ENCODE measurements at places on chromosomes 2 and 18. TPM values are rescaled to one million over a fixed set of nuclear protein-coding genes. Genes with fewer than 3 reads are reported as not detected.

DNA sequence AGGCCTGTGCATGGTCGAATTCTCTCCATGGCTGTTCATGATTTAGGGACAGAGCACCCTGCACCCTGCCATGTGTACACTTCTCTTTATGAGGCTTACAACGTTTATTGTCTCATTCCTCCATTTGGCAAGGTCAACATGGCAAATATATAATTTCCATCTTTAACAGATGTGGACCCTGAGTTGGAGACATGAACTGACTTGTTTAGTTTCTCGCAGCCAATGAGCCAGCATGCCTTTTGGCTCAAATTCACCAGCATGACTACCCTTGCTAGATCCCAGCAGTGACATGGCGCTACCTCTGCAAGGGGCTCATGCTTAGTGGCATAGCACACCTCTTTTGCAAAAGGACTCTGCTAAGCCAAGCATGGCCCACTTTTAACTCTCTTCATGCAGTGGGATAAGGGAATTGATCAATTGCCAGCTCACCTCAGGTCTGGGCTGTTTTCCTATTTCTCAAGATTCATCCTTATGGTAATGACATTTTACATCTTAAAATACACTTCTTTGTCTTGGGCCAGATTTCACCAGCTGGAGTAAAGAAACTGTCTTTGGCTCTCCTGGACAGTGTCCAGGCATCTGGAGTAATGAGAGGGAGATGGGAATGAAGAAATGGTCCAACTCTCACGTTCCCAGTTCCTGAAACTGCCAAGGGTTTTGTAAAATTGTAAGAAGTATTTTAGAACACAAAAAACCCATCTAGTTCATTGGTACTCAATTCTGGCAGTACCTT, 159.5 kb downstream of the SETBP1 start:
- peaks cover 20% of the 10 kb centered on the region for H3K4me1 ChIP-seq
- H3K36me3 ChIP-seq: no peaks in the 10 kb centered on the region
- no peak for DNase-seq

DNA sequence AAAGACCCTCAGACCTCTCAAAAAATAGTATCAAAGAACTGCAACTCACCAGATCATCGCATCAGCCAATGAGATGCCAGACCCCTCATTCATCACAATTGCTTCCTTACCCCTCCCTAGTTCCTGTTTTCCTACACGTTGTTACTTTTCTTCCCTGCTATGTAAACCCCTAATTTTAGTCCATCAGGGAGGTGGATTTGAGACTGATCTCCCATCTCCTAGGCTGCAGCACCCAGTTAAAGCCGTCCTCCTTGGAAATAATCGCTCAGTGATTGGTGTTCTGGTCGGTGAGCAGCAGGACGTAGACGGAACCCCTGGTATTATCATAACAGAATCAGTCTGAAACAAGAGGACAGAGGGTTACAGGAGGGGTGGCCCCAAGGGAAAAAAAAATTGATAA, 44.0 kb upstream of the MAP4K4 start:
- H3K4me1 ChIP-seq: peaks cover 25% of the 10 kb centered on the region
- H3K4me3 ChIP-seq: no peak overlapping the region
- no peak overlapping the region for H3K27ac ChIP-seq
- DNase-seq: no peak
- H3K27me3 ChIP-seq: no peaks in the 10 kb centered on the region

- no peaks in the 10 kb centered on the region for H3K36me3 ChIP-seq
- H3K27me3 ChIP-seq: no peaks in the 10 kb centered on the region
- H3K4me3 ChIP-seq: no peak overlapping the region
- H3K27ac ChIP-seq: no peak overlapping the region
- no peaks in the 10 kb centered on the region for H3K4me1 ChIP-seq
Observed at GRCh38 chr2:202418027-202418426, 41.9 kb downstream of the BMPR2 start.

DNA sequence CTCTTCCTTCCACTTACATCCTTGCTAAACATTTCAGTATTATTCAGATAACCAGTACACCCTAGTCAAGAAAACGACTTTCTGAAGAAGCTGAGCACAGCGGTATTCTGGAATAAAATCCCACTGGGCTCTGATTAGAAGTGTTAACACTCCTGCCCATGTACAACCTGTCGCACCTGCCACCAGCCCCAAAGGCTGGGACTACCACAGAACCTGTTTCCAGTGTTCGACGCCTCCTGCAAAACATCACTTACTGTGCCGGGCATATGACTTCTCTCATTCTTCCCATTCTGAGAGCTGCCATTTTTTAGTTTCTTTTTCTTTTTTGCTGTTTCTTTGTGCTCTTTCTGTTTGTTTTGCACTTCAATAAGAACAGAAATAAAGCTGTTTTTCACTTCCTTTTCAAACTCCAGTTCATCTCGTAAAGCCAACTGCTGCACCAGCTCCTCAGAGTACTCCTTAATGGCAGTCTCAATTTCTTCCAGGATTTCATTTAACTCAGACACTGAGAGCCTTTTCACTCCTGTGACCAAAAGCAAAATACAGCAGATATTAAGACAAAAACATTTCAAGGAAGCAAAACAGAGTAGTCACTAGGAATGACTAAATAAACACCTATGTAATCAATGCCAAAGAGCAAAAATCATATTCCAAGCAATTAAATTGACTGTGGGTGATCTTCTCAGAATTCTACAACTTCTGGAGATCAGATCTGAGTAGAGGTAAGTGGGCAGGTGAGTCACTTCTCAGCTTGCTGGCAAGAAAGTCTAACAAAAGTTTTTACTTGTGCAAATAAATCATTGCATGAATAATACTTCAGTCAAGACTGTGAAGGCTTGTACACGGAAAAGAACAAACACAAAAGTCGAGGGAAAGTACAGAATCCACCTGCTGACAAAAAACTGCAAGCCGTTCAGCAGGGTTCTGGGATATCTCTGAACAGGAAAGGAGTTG, 19.3 kb downstream of the FEZ2 start:
- H3K4me3 ChIP-seq: peak overlapping the region; percentile 45
- H3K36me3 ChIP-seq: peaks cover 16% of the 10 kb centered on the region
- H3K27me3 ChIP-seq: no peaks in the 10 kb centered on the region
- peaks cover 15% of the 10 kb centered on the region for H3K4me1 ChIP-seq
- no peak for DNase-seq
- peak overlapping the region; percentile 89 for H3K27ac ChIP-seq

DNA sequence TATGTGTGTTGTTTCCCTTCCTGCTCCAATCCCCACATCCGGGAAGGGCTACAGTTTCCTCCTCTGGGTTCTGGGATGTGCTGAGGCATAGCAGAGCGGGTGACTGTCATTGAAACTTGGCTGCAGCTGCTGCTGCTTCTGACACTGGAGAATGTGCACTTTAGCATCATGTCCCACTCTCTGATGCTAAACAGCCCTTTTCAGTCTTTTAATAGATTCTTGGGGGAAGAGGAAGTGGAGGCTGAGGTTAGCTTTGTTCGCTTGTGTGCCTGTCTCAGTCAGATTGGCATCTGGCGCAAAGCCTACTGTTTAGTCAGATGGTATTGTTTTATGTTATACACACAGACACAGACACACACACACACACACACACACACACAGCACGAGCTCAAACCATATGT, 136.5 kb upstream of the RND3 start:
- H3K36me3 ChIP-seq: no peaks in the 10 kb centered on the region
- no peak overlapping the region for H3K27ac ChIP-seq
- H3K4me3 ChIP-seq: no peak overlapping the region
- no peaks in the 10 kb centered on the region for H3K4me1 ChIP-seq
- no peak for DNase-seq
- peaks cover 4% of the 10 kb centered on the region for H3K27me3 ChIP-seq

DNA sequence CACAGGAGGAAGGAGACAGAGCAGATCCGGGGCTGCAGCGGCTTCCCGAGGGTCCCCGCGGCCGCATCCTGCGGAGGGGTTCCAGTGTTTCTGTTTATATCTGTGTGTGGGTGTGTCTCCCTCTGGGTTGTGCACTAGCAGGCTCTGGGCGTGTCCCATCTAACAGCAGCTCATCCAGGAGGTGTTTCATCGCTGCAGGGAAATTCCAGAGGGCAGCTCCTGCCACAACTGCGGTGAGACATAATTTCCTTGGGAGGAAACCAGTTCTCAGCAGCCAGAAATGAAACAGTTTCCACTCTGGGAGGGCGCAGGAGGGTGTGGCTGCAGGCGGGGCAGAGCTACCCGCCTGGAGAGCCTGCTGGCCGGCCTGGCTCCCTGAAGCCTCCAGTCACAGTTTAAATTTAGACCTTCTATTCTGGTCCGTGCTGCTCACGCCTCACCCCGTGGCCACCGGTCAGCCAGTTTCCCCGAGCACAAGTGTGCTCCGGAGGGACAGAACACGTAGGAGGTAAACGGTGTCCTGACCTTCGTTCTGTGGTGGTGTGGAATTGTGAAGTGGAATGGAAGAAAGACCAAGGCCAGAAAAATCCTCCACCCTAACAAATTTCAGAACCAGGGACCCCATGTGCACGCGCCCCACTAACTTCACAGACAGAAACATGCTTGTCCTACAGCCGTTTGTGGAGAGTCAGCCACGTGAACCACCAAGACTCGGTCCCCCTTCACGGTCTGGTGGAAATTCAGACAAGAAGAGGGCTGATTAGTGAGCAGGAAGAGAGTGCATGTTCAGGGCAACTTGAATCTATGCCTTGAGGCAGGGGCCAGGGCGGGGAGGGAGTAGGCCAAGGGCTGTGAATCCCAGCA, 50.2 kb downstream of the TEX44 start:
- peak; percentile 60 for DNase-seq
- no peaks in the 10 kb centered on the region for H3K27me3 ChIP-seq
- no peaks in the 10 kb centered on the region for H3K36me3 ChIP-seq

GRCh38 chr18:808086-808485, 4.0 kb downstream of the YES1 start:
- H3K4me3 ChIP-seq: peak overlapping the region; percentile 76
- H3K36me3 ChIP-seq: peaks cover 8% of the 10 kb centered on the region
- DNase-seq: no peak

DNA sequence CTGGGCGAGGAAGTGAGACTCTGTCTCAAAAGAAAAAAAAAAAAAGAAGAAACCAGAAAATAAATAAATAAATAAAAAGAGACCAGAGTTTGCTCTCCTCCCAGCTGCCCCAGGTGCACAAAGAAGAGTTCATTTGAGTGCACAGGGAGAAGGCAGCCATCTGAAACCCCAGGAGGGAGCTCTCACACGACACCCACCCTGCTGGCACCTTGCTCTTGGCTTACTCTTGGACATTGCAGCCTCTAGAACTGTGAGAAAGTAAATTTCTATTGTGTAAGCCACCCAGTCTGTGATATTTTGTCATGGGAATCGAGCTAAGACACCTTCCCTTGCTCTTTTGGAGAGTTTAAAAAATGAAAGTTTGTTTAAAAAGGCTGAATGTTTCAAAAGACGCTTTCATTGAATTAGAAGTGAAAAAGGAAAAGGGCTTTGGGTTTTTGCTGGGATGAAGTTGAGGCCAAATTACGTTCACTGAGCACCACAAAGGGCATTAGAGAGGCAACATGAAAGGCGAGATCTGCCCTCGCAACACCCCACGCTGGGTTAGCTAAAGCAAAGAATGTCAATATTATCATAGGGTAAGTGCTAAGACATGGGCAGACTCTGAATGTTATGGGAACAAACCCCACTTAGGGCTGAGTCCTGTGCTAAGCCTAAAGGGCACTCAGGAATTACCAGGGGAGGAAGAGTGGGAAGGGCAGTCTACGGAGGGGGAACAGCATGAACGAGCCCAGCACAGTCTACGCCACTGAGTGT, 128.9 kb upstream of the RIOK3 start:
- H3K36me3 ChIP-seq: peaks cover 2% of the 10 kb centered on the region
- H3K27me3 ChIP-seq: no peaks in the 10 kb centered on the region
- no peak overlapping the region for H3K4me3 ChIP-seq
- no peaks in the 10 kb centered on the region for H3K4me1 ChIP-seq

- H3K36me3 ChIP-seq: no peaks in the 10 kb centered on the region
- no peaks in the 10 kb centered on the region for H3K4me1 ChIP-seq
- no peak overlapping the region for H3K4me3 ChIP-seq
- H3K27ac ChIP-seq: no peak overlapping the region
- H3K27me3 ChIP-seq: no peaks in the 10 kb centered on the region
- no peak for DNase-seq
Observed at GRCh38 chr2:66699416-66699792, 264.5 kb downstream of the MEIS1 start.

DNA sequence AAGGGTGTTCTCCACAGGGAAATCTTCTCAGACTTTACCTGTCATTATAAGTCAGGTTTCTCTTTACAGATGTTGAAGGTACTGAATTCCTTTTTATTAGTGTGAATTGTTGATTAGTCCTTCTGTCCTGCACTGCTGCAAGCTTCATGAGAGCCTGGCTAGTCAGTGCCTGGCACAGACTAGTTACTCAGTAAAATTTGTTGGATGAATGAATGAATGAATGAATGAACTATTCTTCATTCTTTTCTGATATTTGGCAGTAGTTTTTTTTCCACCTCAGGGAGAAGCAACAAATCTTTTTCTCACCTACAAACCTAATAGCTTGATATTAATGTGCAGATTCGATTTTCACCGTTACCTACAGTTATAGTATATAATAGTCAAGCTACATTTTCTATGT, 64.3 kb downstream of the ACVR2A start:
- no peaks in the 10 kb centered on the region for H3K27me3 ChIP-seq
- H3K36me3 ChIP-seq: no peaks in the 10 kb centered on the region
- H3K4me1 ChIP-seq: no peaks in the 10 kb centered on the region
- no peak for DNase-seq

GRCh38 chr18:22408059-22408458, 9.7 kb downstream of the CTAGE1 start:
- H3K27me3 ChIP-seq: no peaks in the 10 kb centered on the region
- no peak overlapping the region for H3K4me3 ChIP-seq
- peaks cover 5% of the 10 kb centered on the region for H3K36me3 ChIP-seq
- no peaks in the 10 kb centered on the region for H3K4me1 ChIP-seq
- no peak overlapping the region for H3K27ac ChIP-seq

DNA sequence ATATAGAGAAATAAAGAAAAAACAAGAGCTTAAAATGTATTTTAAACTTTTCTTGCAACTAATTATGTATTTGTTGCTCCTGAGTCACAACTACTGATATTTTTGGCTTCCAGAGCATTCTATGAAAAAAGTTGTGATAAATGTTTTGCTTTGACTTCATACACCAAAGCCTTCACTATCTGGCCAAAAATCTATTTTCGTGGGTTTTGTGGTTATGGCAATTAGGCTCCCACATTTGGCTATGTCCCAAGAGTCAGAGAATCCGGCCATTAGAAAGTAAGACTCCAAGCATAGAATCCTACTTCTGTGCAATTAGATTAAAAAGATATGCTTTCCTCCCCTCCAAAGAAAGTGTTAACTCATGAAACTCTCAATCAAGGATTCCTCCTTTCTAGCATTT, 1456.1 kb upstream of the ACVR2A start:
- no peaks in the 10 kb centered on the region for H3K36me3 ChIP-seq
- H3K4me3 ChIP-seq: no peak overlapping the region
- H3K27ac ChIP-seq: no peak overlapping the region
- H3K27me3 ChIP-seq: no peaks in the 10 kb centered on the region

GRCh38 chr2:168559187-168559586, 103.1 kb downstream of the CERS6 start:
- H3K36me3 ChIP-seq: peaks cover 2% of the 10 kb centered on the region
- H3K4me3 ChIP-seq: no peak overlapping the region
- no peaks in the 10 kb centered on the region for H3K27me3 ChIP-seq
- no peak overlapping the region for H3K27ac ChIP-seq
- DNase-seq: no peak

GRCh38 chr2:28490558-28490957, 5.3 kb upstream of the PLB1 start:
- DNase-seq: no peak
- H3K4me3 ChIP-seq: no peak overlapping the region
- no peaks in the 10 kb centered on the region for H3K36me3 ChIP-seq

CYP27C1 gene
- total RNA-seq: not detected

HSPE1 gene
- total RNA-seq: 64.9 TPM

B3GNT7 gene
- total RNA-seq: 0.34 TPM

CKAP2L gene
- total RNA-seq: 47.7 TPM

GATA6 gene
- 0.39 TPM for total RNA-seq

MATN3 gene
- total RNA-seq: not detected

ZBTB7C gene
- 0.05 TPM for total RNA-seq

LAMA3 gene
- total RNA-seq: not detected

PTRHD1 gene
- 25.5 TPM for total RNA-seq

CREG2 gene
- not detected for total RNA-seq
